ENCODE measurements at places on chromosomes 4 and X.

DNA sequence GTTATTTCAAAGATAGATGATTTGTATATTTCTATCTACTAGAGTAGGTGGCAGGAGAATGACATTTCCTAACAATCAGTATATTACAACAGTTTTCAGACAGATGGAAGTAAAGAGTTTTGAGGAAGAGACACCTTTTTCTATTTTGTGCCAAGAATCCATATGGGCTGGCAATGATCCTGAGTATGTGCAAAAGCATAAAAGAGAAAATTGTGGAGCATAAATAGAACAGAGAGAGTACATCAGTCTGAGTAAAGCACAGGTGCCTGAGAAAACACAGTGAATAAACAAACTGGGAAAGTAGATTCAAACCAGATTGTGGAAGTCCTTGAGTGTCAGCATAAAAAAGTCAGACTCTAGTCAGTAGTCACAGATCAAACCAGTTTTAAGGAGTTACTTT is 96.8 kb upstream of the WDR44 start:
- no peak overlapping the region for H3K4me3 ChIP-seq
- no peaks in the 10 kb centered on the region for H3K27me3 ChIP-seq
- no peaks in the 10 kb centered on the region for H3K4me1 ChIP-seq
- no peak overlapping the region for H3K27ac ChIP-seq

- H3K36me3 ChIP-seq: no peaks in the 10 kb centered on the region
- H3K27me3 ChIP-seq: no peaks in the 10 kb centered on the region
- DNase-seq: no peak
- H3K4me3 ChIP-seq: no peak overlapping the region
- H3K27ac ChIP-seq: no peak overlapping the region
These were observed 425.6 kb downstream of the IL1RAPL1 start for GRCh38 chrX:29012867-29013266.

DNA sequence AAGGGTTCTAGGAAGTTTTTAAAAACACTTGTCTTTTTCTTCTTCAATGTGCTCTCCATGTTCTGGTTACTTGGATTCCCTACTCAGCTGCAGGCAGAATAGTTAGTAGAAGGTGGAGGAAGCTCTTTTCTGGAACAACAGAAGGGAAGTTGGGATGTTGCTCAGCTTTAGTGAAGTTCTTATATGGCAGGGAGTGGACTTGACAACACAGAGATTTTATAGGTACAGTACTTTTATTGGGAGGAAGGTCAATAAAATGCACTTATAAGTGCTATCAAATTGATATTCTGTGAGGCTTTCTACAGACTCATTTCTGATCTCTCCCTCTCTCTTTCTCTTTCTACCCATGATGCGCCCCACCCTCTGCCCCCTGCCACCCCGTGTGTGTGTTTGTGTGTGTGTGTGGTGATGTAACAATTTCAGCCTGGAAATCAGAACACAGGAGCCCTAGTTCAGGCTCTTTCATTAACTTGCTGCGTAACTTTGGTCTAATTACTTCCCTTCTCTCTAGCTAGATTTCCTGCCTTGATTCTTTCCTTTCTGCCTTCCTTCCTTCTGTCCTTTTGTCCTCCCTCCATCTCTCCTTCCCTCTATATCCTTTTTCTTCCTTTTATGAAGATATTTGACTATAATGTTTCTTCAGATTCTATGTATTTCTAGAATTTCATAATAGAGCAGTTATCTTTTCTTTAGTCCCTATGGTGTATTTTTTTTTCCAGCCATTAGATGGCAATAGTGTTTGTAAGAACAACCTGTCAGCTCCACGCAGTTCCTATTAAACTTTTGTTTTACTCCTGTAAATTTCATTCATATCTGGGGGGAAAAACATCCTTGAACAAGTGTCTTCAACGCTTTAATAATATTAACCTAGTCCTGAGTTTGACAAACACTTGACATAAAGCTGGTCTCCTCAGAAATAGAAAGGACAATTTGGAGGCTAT is 37.1 kb downstream of the HEPH start:
- DNase-seq: no peak
- H3K4me1 ChIP-seq: peaks cover 8% of the 10 kb centered on the region
- no peak overlapping the region for H3K4me3 ChIP-seq
- H3K27ac ChIP-seq: no peak overlapping the region
- peaks cover 37% of the 10 kb centered on the region for H3K36me3 ChIP-seq

GRCh38 chrX:49066690-49067089 is 7.1 kb downstream of the PRAF2 start:
- no peaks in the 10 kb centered on the region for H3K27me3 ChIP-seq
- H3K27ac ChIP-seq: no peak overlapping the region
- DNase-seq: no peak
- peaks cover 32% of the 10 kb centered on the region for H3K36me3 ChIP-seq
- no peak overlapping the region for H3K4me3 ChIP-seq

DNA sequence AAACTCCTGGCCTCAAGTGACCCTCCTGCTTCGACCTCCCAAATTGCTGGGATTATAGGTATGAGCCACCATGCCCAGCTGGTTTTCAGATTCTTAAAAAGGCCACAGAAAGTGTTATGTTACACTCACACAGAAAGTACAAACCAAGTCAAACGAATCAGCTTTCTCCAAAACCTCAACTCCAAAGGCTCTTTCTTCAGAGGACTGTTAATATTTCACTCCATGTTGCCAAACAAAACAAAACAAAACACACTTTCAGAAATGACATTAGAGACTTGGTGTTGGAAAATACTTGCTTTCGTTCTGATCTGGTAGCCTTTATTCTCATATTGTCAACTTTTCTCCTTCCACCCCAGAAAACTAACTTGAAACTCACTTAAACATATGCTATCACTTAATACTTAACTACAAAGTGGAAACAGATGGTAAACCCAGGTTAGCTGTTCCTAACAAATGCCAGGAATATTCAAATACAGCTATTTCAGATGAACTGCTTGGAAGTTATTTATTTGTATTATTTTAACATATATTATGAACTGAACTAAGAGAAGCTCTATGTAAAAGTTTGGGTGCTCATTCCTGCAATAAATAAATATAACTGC is 34.7 kb downstream of the RLIM start:
- DNase-seq: no peak
- H3K27ac ChIP-seq: no peak overlapping the region
- H3K4me1 ChIP-seq: no peaks in the 10 kb centered on the region
- H3K4me3 ChIP-seq: no peak overlapping the region

DNA sequence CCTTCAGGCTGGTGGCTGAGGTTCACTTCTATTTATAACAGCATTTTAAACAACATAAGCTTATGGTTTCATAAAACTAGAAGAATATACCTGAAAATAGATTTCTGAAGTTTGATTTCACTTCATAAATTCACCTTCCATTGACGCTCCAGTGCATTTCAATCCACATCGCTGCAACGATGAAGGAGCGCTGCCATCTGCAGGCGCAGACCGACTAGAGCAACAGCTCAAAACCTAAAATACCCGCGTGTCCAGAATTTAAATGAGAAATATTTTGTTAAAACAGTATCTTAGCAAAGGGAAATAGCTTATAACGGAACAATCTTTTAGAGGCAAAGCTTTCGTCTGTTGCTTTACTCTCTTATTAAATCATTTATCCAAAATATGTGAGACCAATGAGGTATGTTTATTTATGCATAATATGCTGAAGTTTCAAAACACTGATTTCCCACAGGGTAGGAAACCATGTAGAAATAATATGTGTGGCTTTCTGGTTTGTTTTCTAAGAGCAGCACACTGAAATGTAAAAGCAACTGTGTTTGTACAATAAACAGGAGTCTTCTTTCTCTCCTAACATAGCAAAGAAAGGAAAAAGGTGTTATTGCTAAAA is 816.4 kb upstream of the FRG1 start:
- no peak overlapping the region for H3K27ac ChIP-seq
- no peaks in the 10 kb centered on the region for H3K36me3 ChIP-seq
- no peaks in the 10 kb centered on the region for H3K4me1 ChIP-seq

DNA sequence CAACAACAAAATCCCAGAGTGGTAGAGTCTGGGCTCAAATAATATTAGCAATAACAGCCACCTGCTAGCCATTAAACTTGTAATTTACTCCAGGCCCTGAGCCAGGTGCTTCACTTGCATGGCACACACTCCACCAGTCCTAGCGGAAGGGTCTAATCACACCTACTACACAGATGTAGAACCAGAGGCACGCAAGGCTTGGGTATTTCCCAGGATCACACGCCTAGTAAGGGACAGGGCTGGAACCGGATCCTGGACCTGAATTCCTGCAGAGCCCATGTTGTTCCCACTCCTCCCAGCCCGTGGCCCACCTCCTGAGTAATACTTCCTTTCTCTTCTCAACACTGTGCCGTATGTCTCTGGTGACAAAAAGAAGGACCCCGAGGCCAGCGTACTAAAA is 5.7 kb downstream of the MAGEA1 start:
- H3K27me3 ChIP-seq: no peaks in the 10 kb centered on the region
- DNase-seq: no peak
- H3K27ac ChIP-seq: no peak overlapping the region
- no peak overlapping the region for H3K4me3 ChIP-seq
- H3K4me1 ChIP-seq: no peaks in the 10 kb centered on the region

DNA sequence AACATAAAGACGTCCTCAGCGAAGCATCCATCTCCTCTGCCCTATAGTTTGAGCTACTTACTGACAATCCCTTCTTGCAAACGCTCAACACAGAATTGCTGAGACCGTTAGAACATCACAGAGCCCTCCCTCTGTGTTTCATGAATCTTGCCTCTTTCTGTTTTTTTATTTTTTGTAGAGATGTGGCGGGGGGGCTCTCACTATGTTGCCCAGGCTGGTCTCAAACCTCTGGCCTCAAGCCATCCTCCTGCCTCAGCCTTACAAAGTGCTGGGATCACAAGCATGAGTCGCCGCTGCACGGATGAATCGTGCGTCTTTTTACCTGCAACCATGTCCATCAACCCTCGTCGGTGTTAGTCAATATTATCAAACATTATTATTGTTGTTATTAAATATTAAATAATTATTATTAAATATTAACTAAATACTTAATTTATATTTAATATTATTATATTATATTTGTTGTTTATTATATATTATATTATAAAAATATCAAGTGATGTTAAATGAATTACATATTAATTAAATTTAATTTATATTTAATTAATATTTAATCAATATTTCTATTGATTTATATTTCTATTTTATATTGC is 200.7 kb downstream of the CRLF2 start:
- no peaks in the 10 kb centered on the region for H3K4me1 ChIP-seq
- no peak overlapping the region for H3K27ac ChIP-seq
- no peak for DNase-seq
- H3K36me3 ChIP-seq: no peaks in the 10 kb centered on the region
- H3K27me3 ChIP-seq: no peaks in the 10 kb centered on the region
- no peak overlapping the region for H3K4me3 ChIP-seq

GRCh38 chrX:78595901-78596502 is 63.1 kb downstream of the RTL3 start:
- H3K27ac ChIP-seq: no peak overlapping the region
- H3K27me3 ChIP-seq: no peaks in the 10 kb centered on the region
- no peak for DNase-seq
- no peaks in the 10 kb centered on the region for H3K36me3 ChIP-seq

- H3K4me1 ChIP-seq: peaks cover 4% of the 10 kb centered on the region
- no peak overlapping the region for H3K4me3 ChIP-seq
- no peak overlapping the region for H3K27ac ChIP-seq
- H3K27me3 ChIP-seq: peaks cover 45% of the 10 kb centered on the region
- H3K36me3 ChIP-seq: no peaks in the 10 kb centered on the region
These were observed 5.5 kb upstream of the NR3C2 start for GRCh38 chr4:148447681-148448080.

DNA sequence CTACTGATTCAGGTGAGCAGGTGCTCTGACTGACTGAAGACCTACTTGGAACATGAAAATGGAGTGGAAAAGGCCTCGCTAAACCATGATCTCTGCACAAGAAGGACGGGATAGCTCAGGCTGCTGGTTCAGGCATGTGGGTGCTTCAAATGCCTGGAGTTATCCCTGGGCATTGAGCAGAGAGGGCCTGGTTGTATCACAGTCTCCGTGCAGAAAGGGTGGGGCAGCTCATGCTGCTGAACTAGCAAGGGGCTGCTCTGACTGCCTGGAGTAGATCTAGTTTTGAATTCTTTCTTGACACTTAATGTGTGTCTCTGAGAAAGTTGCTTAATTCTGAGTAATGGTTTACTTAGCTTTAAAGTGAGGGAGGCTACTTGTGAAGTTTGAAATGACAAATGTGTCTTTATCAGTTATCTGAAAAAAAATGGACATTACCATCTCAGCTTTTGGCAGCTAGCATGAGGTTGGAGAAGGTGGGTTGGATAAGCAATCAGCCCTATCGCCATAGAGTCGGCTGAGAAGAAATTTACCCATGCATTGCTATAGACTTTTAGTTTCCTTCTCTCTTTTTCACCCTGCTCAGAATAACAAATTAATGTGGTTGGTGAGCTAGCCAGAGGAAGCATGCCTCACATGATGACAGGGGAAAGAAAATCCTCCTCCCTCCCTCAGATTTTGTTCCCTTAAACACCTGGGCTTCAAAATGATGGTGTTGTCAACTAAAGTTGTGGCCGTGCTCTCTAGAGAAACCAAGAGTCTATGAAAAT is 832.4 kb downstream of the STIM2 start:
- no peak for DNase-seq
- no peak overlapping the region for H3K27ac ChIP-seq
- no peaks in the 10 kb centered on the region for H3K27me3 ChIP-seq
- H3K4me3 ChIP-seq: no peak overlapping the region
- no peaks in the 10 kb centered on the region for H3K4me1 ChIP-seq

- no peaks in the 10 kb centered on the region for H3K27me3 ChIP-seq
- H3K36me3 ChIP-seq: no peaks in the 10 kb centered on the region
- no peak overlapping the region for H3K27ac ChIP-seq
- H3K4me3 ChIP-seq: no peak overlapping the region
- peaks cover 3% of the 10 kb centered on the region for H3K4me1 ChIP-seq
These were observed 9.0 kb downstream of the NAT8L start for GRCh38 chr4:2068198-2068470.

GRCh38 chr4:68342134-68342533 is 7.8 kb downstream of the YTHDC1 start:
- H3K4me1 ChIP-seq: peaks cover 32% of the 10 kb centered on the region
- H3K27me3 ChIP-seq: no peaks in the 10 kb centered on the region
- DNase-seq: no peak
- H3K27ac ChIP-seq: no peak overlapping the region

DNA sequence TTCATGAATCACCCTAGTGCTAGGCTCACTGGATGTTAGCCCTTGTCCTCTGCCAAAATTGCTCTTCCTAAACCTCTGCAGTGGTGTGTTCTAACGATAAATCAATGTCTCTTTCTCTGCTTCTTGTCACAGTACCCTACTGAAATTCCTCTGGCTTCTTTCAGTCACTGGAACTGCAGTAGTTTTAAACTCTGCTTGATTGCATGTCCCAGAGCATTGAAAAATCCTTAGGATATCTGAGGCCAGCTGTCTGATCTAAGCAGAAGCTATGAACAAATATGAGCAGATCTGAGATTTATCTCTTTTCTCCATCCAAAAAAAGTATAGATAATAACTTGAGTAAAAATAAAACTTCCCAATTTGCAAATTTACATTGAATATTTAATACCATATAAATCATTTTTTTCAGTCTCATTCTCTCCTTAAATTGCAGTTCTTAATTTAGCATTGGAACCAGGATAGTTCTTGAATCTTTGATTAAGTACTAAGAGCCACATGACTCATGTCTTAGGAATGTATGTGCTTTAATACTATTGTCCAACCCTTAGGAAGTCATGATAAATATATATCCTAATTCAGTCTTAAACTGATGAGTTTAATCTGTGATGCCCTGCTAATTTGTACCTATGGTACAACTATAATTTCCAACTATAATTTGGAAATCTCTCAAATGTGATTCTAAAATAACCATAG is 169.7 kb downstream of the PDHA2 start:
- H3K4me1 ChIP-seq: no peaks in the 10 kb centered on the region
- no peak for DNase-seq
- no peaks in the 10 kb centered on the region for H3K36me3 ChIP-seq
- H3K27ac ChIP-seq: no peak overlapping the region
- no peaks in the 10 kb centered on the region for H3K27me3 ChIP-seq
- no peak overlapping the region for H3K4me3 ChIP-seq
